ENCODE measurements at places on chromosomes 2 and 18.
A peak's percentile ranks its signal among the peaks of the same experiment; 100 is the strongest.

DNA sequence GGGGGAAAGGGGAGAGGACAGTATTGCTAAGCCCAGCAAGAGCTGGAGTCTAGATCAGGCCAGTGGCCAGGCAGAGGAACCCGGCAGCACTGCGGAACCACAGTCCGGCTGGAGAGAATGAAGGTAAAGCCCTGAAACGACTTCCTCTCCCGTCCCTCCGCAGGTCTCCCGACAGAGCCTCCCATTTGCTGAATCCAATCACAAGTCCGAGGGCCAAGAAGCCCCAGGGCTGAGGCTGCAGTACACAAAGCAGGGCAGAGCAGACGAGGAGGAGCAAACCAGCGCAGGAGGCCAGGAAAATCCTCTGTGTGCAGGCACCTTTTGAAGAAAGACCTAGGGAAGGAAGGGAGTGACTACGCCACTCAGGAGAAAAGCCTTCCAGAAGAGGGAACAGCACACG lies 104.4 kb downstream of the OSBPL1A start:
- DNase-seq: no peak

DNA sequence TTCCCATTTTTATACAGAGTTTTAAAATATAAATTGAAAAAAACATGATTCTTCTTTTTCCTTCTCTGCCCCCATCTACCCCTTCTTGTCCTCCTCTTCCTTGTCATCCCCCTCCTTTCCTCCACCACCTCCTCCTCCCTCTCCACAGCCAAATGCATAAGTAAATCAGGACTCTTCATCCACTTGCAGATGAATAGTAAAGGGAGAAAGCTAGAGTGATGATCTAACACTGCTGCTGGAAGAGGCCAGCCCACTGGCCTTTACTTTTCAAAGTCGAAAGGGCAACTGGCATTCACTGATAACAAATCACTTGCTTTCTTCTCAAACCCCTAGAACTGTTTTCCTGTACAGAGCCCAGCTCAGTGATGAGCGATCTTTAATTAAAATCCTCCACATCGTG lies 205.8 kb downstream of the PDE1A start:
- no peak for DNase-seq

DNA sequence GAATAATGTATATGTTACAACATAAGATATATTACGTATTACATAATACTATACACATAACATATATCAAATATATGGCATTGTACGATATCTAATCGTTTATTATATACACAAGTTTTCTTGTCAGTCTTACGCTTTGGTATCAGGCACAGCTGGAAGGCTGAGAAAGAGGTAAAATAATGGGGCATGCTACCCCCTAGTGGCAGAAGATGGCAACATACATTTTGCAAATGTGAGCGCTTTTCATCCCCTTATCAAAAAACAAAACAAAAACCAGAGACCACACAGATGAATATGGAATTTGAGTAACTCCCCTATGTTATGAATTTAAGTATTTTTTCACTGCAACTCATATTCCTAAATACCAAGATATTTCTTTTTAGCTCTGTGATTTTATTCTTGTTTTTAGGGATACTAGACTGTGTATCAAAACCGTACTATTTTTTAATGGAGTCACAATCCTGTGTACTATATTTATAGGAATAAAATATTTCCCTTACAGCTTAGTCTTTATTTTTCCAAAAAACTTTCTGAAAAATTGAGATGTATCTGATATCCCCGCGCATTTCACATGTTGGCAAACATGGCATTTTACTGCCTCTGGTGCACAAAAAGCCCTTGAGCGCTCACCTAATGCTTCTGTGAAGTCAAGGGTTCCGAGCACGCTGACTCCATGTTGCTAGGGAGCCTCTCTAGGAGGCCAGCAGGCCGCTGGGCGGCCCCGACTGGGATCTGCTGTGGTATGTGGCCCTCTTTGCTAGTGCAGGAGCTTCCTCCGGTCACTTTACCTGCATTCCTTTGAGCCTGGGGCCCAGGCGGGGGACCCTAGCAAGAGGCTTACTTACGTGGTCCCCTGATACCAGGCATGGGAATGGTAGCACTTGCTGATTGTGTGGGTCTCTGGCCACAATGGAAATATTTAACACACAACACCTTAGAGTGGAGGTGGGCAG lies 62.5 kb downstream of the SLC4A3 start:
- DNase-seq: peak; percentile 52

DNA sequence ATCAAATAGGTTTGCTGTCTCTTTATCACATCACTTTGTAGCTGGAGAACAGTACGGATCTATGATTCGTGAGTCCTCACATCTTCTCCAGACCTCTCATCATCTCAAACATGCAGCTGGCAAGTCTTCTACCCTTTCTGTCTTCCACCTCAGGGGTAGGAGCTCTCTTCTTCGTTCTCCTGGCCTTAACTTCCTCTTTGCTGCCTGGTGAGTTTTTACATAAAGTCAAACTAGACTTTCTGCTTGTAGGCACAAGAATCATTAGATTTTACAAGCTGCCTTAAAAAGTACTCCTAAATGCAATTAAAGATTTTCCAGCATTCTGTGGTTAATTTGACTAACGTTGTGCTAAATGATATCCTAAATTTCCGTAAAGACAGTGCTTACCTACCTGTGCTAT lies 43.7 kb upstream of the TANK start:
- DNase-seq: no peak

DNA sequence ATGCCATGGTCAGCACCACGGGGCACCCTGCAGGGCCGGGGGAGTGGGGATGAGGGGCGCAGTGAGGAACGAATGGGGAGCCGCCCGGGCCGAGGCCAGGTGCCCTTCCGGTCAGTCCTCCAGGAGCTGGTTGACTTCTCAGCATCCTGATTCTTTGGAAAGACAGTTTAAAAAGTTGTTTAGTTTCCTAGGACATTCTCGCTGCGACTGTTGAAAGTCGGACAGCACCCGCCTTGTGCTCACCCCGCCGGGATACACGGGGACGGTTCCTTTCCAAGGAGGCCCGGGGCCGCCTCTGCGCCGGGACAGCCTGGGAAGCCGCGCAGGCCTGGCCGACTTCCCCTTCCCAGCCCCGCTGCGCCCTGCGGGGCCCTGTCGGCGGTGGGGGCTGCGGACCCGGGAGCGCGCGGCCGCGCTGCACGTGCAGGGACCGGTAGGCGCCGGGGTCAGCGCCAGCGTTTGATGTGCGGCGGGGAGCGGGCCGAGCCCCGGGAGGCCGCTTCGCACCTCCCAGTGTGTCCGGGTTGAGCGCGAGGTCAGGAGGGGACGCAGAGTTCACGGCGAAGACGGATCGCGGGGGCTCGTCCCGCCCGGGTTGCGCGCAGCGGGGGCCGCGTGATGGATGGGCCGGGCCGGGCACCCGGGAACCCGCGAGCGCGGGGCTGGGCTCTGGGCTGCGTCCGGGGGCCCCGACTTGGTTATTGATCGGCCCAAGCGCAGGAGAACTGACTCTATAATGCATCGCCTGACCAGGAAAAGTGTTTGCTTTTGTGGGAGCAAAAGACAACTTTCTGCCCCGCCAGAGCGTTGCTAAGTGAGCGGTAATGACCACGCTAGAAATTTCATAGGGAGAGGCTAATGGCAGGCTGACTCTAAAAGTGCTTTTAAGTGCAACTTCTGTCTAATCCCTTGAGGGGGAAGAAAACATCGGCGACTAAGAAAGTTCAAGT lies 28.0 kb upstream of the SMIM21 start:
- DNase-seq: no peak

DNA sequence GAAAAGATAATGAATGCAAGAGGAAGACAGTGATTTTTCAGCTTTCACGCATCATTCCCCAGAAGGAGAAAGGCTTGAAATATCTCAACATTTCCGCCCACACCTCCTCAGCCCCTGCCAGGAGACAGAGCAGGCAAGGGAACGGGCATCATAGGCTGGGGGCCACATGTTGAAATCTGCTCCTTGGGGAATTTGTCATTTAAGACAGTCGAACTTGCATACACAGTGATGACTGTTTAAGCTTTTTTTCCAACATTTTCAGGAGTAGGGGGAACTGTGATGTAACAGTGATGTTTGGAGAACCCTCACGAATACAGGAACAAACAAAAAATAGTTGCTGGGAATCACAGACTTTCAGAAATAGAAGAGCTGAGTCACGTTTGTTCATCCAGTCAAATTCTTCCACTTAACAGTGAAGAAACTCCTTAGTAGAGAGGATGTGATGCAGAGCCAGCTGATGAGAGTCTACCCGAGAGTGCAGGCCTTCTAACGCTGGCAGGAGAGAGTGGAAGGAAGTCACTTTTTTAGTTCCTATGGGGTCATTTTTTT lies 266.8 kb downstream of the ALPK2 start:
- no peak for DNase-seq

DNA sequence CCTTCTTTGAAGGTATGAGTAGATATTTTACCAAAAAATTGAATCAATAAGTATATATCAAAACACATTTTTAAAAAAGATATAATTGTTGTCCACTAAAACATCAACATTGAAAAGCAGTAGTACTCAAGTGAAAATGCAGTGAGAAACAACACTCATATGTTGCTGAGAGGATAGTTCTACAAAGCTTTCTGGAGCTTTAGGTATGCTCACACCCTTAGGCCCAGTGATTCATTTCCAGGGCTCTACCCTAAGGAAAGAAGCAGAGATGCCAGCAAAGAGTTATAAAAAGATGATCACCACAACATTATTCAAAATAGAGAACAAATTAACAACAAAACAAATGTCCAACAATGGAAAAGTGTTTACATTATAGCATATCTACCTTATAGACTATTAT lies 197.3 kb upstream of the CCDC150 start:
- DNase-seq: no peak

DNA sequence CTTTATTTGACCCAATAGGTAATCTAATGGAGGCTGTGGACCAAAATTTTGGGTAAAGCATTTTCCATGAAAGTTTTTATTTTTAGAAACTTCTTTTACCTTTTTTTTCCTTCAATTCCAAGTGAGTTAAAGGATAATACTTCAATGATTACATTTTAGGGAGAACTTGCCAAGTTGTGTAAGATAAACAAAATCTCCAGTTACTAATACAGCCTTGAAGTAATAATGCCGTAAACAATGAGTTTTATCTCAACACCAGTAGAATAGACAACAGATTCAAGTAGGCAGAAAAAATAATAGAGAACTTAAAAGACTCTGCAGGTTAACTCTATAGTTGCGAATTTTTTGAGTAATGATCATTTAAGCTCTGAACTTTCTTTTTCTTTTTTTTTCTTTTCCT lies 807.4 kb downstream of the CNTNAP5 start:
- no peak for DNase-seq

DNA sequence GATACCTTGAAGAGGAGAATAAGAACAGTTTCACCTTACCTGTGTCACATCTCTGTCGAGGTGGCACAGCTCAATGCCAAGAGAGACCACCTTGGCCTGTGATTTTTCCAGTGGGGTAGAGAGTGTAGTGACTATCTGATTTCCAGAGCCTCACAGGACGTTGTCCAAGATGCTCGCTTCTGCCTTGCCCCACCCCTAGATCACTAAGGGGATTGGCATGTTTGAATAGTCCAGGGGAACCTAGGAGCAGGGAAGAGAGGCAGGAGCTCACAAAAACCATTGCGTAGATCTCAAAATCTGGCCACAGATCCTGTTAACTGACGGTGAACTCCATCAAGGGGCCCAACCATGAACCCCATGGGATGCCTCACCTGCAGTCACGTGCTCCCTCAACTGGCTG lies 24.2 kb downstream of the TMEM178A start:
- DNase-seq: no peak

- DNase-seq: no peak
Measured at GRCh38 chr2:175742367-175742766, 259.7 kb downstream of the LNPK start.

DNA sequence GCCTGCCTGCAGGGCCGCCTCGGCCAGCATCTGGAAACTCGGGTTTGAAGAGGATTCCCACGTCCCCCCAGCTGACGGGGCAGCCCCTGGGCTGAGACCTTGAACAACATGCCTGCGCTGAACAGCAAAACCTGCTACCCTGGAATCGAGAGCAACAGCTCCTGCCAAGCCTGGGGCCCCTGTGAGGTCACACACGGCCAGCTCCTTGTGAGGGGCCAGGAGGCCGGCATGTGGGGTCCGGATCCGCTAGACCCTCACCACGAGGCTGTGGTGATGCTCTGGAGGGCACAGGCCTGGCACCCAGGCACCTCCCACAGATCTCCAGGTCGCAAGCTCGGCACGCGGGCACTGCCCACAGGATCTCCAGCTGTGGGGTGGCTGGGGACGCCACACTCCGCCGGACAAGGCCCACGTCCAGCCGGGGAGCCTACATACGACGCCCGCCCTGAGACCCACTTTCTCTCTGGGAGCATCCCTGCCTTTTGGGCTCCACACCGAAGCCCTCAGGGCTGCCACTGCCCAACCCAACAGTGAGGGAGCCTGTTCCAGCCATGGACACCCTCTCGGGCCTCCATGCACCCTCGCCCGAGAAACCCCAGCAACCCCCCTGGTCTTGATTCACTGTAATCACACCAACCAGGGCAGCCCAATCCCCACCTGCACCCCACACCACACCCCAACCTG lies 34.1 kb downstream of the SLC66A2 start:
- DNase-seq: no peak

DNA sequence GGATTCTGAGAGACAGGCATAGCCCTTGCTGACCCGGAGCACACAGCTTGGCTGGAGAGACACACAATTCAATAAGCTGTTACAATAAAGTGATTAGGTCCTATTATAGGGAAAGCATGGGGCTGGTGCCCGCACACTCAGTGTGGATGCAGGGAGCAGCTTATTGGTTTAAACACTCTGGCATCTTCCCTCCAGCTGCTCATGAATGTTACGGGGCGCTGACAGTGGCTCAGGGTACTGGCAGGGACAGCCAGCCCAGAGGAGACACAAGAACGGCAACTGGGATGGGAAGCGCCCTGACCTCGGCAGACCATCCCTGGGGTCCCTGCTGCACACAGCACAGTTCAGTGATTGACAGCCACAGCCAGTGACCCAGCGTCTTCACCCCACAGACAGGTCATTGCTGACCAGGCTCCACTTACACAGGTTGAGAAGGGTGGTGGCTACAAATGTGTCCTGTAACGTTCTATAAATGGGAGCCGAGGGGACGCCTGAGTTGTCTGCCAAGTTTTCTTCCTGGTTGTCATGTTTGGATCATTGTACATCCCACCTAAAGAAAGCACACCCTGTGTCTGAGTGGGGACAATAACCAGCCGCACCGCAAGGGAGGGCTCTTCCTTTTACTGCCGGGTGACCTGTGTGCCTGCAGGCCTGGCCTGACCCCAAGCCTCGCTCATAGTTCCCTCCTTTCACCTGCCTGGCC lies 60.3 kb downstream of the SH3BP4 start:
- DNase-seq: no peak

- no peak for DNase-seq
Measured at GRCh38 chr18:45671321-45671720, 52.7 kb upstream of the SLC14A1 start.

DNA sequence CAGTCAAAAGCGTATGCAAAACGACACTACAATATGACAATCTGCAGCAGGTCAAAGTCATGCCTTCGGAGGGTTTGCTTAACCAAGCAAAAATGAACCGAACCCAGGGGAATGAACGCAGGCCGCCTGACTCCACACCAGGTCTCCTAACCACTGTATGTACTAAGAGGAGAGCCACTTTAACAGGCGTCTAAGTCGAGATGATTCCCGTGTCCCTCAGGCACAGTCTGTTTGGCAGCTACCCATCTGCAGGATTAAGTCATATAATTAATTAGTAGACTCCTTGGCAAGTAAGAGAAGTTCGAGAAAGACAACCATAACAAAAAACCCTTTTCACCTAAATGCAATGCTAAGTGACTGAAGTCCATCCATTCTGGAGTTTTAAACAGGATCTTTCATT lies 15.2 kb downstream of the CYB5A start:
- no peak for DNase-seq

Data from NCI-H1436 (cell line).